ENCODE measurements at places on chromosomes 4 and X.

DNA sequence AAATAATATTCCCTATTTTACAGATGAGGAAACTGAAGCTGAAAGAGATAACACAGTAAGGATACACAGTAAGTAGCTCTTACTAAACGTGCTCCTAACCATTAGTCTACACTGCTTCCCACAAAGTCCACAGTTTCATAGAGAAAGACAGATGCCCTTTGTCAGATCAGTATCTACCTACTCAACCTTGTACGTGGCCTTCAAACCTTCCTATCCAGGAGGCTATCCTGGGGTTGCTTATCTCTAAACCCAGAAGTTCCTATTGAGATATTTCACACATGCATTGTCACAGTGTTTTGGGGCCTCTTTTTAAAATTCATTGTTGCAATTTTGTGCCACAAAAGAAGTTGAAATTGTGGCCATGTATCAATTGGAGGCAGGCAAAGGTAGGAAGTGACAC is 208.0 kb downstream of the ENOX2 start:
- DNase-seq = no peak

DNA sequence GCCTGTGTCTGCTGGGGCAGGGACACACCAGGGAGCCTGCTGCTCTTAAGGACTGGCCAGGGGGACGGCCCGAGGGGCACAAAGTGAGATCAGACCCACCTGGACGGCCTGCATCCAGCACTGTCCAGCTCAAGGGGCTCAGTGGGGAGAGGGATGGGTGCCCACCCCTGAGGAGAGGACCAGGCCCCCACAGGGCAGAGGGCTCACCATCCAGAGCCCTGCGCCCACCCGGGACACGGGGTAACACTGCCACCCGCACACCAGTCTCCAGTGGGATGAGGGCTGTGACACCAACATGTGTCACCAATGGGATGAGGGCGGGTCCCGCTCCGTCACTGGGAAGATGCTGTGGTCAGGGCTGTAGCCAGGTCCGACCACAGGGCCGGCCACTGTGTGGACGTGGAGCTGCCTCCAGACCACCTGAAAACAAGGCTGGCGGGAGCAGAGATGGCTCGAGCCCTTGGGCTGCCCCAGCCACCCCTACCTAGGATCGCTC is 13.2 kb downstream of the DGKQ start:
- no peak for DNase-seq

GRCh38 chr4:86181585-86181984 is 178.3 kb downstream of the MAPK10 start:
- no peak for DNase-seq

GRCh38 chr4:182643801-182644682 is 273.1 kb downstream of the DCTD start:
- DNase-seq = no peak

- DNase-seq = no peak
These were observed 39.9 kb downstream of the TXLNG start for GRCh38 chrX:16826207-16826606.

DNA sequence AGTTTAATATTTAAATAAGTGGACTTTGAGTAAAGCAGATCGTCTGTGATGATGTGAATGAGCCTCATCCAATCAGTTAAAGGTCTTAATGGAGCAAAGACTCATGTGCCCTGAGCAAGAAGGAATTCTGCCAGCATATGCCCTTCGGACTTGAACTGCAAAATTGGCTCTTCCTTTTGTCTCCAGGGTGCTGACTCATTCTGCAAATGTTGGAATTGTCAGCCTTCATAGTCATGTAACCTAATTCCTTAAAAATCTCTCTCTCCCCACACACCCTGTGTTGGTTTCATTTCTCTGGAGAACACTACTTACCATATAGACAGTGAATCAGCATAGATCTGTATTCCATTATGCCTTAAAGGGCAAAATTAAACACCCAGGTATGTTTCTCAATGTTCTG is 609.8 kb upstream of the GALNTL6 start:
- DNase-seq = no peak

DNA sequence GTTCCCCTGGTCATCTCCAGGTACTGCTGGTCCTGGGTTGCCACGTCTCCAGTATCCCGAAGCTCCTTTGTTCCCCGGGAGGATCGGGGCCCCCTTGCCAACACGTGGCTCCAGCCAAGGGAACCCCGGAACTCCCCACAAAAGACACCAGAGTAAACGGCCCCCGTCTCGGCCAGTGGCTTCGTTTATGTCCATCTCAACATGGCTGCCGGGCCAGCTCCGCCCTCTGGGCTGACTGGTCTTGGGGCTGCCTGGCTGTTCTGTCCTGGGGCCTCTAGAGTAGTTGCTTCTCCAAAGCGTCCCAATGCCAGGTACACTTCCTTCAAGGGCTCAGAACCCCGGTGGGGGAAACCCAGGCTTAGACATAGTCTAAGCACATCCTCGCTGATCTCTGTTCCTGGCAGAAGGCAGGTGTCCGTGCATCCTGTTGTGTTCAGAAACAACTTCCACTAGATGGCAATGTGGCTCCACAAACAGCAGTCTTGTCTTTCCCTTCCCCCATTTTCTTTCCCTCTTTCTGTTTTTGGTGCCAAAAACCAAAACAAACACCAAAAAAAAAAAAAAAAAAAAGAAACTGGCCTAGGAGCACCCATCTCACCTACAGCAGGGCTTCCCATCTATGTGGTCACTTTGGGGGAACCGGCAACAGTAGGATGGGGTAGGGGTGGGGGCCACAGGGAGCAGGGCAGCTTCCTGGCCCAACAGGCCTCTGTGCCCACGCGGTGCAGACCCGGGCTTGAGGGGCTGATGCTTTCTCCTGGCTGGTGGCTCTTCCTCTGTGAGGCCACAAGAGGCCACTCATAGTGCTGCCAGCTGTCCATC is 35.3 kb downstream of the NBDY start:
- no peak for DNase-seq

- DNase-seq = no peak
These were observed 118.8 kb downstream of the ZNF827 start for GRCh38 chr4:145819853-145820181.

- DNase-seq = no peak
These were observed 47.2 kb downstream of the AFAP1 start for GRCh38 chr4:7892212-7893019.

- no peak for DNase-seq
These were observed 271.6 kb downstream of the GRIA3 start for GRCh38 chrX:123455693-123456092.

DNA sequence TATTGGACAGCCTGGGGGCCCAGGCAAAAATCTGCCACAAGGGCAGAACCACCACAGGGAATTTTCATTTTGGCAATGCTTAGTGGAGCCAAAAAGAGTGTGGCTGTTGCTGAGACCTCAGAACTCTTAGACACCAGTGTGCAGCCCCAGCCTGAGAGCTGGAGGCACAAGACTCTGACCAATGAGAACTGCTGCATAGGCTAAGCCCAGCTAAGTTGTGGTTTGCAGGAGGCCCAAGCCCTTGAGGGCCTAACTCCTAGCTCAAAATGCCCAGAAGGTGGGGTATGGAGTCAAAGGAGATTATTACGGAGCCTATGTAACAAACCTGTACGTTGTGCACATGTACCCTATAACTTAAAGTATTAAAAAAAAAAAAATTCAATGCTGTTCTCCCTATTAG is 296.7 kb downstream of the TRAM1L1 start:
- no peak for DNase-seq

DNA sequence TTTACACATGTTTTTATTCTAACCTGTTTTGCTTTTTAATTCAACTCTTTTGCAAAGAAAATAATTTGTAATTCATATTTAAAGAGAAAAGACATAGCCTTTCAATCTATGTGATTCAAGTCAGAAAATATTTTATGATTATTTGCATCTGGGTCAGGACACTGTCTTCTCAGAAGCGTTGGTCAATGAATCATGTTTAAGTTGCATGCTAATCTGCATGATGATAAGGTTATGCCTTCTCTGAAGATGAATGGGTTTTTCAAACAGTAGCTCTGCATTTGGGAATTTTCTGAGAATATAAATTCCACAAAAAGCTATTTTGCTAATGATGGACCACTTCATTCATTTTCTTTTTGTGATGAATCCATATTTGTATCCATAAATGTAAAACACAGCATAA is 282.5 kb downstream of the TMA16 start:
- DNase-seq = no peak

GRCh38 chrX:19865567-19866363 is 21.6 kb downstream of the SH3KBP1 start:
- DNase-seq = no peak

DNA sequence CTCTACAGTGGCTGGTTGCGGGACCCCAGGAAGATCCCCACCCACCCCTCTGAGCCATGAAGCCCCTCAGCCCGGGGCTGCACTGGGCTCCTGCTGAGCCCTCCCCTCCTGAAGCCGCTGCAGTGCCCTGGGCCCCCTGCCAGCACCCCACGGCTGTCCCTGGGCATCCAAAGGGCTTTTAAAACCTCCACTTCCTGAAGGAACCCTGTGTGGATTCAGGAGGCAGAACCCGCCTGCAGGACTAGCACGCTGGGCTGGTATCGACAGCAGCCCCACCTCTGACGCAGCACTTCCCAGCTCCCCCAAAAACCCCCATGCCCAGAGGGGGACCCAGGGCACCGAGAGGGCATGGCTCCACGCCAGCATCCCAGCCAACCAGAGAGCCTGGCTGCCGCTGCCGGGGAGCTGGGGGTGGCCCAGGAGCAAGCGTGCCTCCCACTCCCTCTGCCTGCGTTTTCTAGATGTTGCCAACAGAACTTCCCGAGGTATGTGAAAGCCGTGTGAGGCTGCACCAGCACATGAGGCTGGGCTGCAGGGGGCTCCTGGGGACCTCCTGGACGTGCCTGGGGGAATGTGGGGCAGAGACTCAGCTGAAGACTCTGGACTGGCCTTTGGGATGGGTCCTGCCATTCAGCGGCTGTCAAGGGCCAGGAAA is 6.3 kb downstream of the MXD4 start:
- DNase-seq = no peak

DNA sequence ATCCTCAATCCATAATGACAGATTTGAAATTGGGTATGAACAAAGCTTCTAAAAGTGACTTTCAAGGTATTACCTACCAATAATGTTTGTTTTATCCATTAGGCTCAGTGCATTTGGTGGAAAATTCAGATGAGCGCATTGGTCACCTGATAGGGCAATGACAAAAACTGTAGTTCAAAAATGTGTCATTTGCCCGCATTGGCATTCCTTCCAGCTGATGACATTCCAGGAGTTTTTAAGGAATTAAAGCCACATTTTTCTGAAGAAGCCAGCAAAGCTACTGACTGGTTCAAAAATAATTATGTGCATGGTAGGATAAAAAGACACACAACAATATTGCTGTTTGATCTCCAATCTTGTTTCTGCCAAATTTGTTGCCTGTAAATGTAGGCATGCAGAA is 473.4 kb upstream of the CPEB2 start:
- no peak for DNase-seq

DNA sequence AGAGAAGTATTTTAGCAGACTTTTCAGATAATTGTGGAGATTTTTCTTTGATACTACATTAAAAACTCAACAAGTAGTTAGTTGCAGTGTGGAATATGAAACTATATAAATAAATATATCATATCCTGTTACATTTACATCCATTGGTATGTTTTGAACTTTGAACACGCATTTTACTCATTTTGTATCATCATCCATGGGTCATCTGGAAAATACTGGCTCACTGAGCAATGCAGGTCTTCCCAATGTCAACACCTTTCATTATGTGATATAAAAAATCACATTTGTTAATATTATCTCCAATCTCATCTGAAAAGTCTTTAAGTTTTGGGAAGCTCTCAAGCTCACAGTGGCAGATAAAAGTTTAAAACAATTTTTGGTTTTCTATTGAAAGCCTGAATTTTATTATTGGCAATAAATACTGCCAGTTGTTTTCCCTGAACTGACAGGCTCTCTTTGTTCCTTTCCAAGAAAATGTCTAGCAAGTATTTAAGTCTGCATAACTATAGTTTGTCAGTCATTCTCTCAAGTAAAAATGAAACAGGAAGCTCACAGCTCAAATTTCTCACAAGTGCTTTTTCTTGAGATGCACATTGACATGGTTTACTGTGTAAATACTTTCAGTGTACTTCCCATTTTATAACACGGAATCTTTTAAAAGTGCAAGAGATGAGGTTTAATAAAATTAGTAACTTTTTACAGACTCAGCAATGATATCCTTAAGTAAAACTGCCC is 183.5 kb upstream of the GPC4 start:
- no peak for DNase-seq

DNA sequence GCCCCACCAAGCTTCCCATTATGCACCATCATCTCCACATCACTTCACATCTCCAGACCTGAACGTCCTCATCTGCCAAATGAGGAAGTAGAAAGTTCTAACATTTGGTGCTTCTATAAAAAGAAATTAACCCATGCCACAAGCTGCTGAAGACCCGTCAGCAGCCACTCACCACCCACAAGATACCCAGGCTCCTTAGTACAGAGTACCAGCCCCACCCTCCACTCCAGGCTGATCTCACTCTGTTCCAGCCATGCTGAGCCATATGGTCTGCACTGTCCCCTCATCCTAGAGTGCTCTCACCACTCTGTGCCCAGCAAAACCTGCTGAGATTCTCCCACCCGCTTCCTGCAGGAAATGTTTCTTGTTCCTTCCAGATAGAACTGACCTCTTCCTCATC is 240.8 kb upstream of the PPARGC1A start:
- no peak for DNase-seq

DNA sequence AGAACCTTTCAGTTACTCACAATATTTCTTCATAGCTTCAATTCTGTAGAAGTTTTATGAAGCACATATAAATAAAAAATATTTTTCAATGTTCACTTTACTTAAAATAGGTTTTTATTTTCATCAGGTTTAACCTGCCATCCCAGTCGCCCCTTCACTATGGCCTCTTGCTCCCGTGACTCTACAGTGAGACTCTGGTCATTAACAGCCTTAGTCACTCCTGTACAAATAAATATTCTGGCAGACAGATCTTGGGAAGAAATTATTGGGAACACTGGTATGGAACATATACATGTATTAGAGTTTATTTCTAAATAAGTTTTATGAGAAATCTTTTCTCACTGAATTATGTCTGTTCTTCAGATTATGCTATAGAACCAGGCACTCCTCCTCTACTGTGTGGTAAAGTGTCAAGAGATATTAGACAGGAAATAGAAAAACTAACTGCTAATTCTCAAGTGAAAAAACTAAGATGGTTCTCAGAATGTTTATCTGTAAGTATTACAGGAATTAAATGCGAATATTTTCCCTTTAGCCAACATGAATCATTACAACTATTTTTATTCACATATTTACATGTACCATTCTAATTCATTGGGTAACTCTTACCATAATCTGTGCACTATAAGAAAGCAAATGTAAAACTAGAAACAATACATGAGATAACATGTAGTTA is 45.6 kb downstream of the SPATA4 start:
- no peak for DNase-seq

DNA sequence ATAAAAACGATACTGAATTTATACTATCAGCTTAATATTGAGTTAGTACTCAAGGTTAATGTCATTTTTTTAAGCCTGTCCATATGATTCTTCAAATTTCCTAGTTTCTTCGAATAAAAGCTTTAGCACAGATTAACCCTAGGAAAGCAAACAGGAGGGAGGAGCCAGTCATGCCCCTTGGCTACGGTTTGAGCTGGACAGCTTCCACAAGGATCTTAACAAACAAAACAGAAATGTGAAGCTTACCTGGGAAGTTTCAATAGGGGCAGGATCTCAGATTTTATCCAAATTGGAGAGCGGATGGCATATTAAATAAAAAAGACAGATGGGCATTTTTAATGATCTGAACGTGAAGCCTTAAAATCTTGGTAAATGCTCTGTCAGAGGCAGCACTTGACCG is 2.3 kb downstream of the NWD2 start:
- no peak for DNase-seq
